ENCODE measurements at places on chromosomes 1 and 21. TPM values are rescaled to one million over a fixed set of nuclear protein-coding genes. Genes with fewer than 3 reads are reported as not detected.

DNA sequence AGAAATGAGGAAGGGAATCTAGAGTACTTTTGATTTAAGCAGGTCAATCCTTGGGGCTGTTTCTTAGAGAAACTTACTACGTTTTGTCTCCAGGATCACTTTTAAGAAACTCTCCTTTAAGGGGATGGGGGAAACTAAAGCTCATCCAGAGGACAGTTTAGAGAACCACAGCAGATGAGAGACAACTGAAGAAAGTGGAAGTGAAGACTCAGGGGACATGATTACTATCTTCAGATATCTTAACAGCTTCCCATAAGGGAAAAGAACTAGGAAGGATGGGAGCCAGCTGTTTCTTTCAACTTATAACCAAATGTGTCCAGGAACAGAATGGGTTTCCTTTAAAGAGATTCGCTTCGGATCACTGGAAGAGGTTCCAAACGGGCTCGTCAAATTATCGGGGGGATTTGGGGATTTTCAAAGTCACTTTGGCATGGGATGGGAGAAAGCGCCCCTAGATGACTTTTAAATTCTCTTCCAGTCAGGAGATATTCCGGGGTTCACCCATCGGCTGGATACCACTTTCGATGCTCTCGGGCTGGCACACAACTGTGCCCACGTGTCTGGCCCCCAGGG is 1.2 kb downstream of the SCMH1 start:
- peak overlapping the region; percentile 92 for H3K27ac ChIP-seq
- no peak for DNase-seq

DNA sequence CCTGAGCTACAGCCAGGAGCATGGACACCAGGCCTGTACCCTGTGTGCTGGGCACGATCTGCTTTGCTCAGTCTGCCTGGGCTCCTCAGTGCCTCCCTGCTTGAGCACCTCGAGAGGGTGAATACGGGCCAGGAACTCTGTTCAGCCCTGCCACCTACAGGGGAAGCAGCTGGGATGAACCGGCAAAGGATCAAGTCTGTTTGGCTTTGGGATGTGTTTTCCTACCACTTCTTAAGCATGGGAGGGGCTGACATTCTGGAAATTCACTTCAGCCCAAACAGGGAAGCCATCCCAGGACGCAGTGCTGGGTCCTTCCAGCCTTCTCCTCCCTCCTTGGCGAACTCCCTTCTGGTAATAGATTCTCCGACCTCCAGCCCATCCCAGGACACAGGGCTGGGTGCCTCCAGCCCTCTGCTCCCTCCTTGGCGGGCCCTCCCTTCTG is 55.8 kb upstream of the SELENON start:
- H3K27me3 ChIP-seq, result no peaks in the 10 kb centered on the region
- DNase-seq, result no peak
- H3K4me1 ChIP-seq, result no peaks in the 10 kb centered on the region
- H3K36me3 ChIP-seq, result no peaks in the 10 kb centered on the region
- H3K27ac ChIP-seq, result no peak overlapping the region

- no peak for DNase-seq
- H3K27ac ChIP-seq, result no peak overlapping the region
- H3K36me3 ChIP-seq, result no peaks in the 10 kb centered on the region
- no peaks in the 10 kb centered on the region for H3K27me3 ChIP-seq
- H3K4me3 ChIP-seq, result no peak overlapping the region
These were observed 462.3 kb upstream of the NFIA start for GRCh38 chr1:60620087-60620486.

GRCh38 chr1:62336638-62336994 is 17.4 kb upstream of the KANK4 start:
- no peaks in the 10 kb centered on the region for H3K36me3 ChIP-seq
- H3K27ac ChIP-seq, result no peak overlapping the region
- H3K27me3 ChIP-seq, result no peaks in the 10 kb centered on the region
- no peak overlapping the region for H3K4me3 ChIP-seq

DNA sequence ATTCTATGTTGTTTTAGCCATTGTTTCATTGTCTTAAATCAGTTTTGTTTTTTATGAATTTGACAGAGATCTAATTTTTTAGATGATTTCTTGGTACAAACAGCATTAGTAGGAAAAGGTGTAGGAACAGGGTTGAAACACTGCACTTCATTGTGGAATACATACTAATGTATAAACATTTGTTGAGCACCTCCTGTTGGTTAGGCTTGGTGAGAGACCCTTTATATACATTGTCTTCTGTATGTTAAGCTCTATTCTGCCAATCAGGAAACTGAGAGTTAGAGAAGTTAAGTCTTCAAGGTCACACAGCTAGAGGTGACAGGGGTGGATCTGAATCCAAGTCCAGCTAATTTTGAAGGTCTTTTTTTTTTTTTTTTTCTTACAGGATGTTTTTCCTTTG is 192.7 kb downstream of the VPS13D start:
- H3K36me3 ChIP-seq, result peaks cover 6% of the 10 kb centered on the region
- no peak overlapping the region for H3K4me3 ChIP-seq
- DNase-seq, result no peak

GRCh38 chr1:193437785-193438184 is 251.4 kb upstream of the B3GALT2 start:
- no peak for DNase-seq
- H3K27ac ChIP-seq, result no peak overlapping the region
- no peaks in the 10 kb centered on the region for H3K36me3 ChIP-seq
- no peaks in the 10 kb centered on the region for H3K27me3 ChIP-seq

DNA sequence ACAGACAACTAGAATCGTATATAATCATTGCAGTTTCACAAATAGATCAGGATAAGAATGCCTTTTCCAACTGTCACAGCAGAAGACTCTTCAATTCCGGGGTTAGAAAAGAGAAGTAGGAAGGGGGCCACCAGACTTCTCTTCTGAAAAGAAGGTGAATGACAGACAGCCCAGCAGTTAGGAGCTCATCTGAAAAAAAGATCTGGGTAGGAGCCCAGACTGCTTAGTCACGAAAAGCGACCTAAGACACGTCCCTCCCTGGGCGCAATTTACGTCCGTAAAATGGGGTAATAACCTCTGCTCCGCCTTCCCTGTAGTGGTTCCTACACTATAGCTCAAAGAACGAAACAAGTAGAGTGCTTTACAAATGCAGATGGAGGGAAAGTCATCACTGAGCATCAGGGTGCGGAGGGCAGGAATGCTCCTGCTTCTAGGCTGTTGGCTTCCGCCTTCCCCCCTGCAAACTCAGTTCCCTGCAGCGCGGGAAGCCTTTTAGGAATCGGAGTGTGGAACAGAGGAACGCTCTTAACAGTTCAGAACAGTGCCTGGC is 582 bp downstream of the ORC1 start:
- H3K4me3 ChIP-seq, result peak overlapping the region; percentile 60
- DNase-seq, result peak; percentile 54
- peaks cover 14% of the 10 kb centered on the region for H3K4me1 ChIP-seq

GRCh38 chr1:182229921-182230491 is 161.6 kb downstream of the GLUL start:
- H3K36me3 ChIP-seq, result no peaks in the 10 kb centered on the region
- H3K4me3 ChIP-seq, result no peak overlapping the region
- no peak for DNase-seq
- no peak overlapping the region for H3K27ac ChIP-seq

DNA sequence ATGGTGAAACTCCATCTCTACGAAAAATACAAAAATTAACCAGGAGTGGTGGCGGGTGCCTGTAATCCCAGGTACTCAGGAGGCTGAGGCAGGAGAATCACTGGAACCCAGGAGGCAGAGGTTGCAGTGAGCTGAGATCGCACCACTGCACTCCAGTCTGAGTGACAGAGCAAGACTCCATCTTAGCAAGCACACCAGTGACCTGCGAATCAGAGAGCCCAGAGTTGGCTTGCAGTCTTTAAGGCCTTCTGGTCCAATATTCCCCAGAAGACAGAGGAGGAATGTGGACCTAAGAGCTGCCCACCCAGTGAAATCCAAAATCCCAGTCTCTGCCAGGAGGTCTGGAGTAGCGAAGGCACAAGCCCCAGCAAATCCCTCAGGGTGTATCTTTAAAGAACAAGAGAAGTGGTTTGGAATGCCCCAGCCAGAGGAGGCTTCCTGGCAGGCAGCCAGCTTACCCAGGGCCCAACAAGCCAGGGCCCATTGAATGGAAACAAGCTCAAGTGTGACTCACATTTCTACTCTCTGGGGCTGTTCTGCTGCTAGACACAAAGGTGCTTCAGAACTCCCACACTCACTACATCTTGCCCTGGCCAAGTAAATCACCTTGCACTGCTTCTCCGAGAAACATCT is 23.9 kb downstream of the GPR161 start:
- peak; percentile 94 for DNase-seq
- no peaks in the 10 kb centered on the region for H3K27me3 ChIP-seq
- no peak overlapping the region for H3K27ac ChIP-seq
- H3K4me1 ChIP-seq, result peaks cover 12% of the 10 kb centered on the region
- H3K4me3 ChIP-seq, result no peak overlapping the region

GRCh38 chr1:185040408-185040735 is 5.0 kb upstream of the RNF2 start:
- no peak overlapping the region for H3K27ac ChIP-seq
- no peak for DNase-seq
- peaks cover under 1% of the 10 kb centered on the region for H3K36me3 ChIP-seq

GRCh38 chr1:92655197-92655801 is 129.6 kb downstream of the EVI5 start:
- H3K4me3 ChIP-seq, result no peak overlapping the region
- H3K27ac ChIP-seq, result no peak overlapping the region
- H3K36me3 ChIP-seq, result peaks cover 5% of the 10 kb centered on the region
- no peaks in the 10 kb centered on the region for H3K27me3 ChIP-seq
- DNase-seq, result no peak

GRCh38 chr1:18340158-18340764 is 140.5 kb upstream of the KLHDC7A start:
- no peaks in the 10 kb centered on the region for H3K36me3 ChIP-seq

- no peak overlapping the region for H3K4me3 ChIP-seq
- DNase-seq, result no peak
- H3K27ac ChIP-seq, result no peak overlapping the region
- no peaks in the 10 kb centered on the region for H3K36me3 ChIP-seq
- no peaks in the 10 kb centered on the region for H3K27me3 ChIP-seq
These were observed 502.2 kb downstream of the PLPP3 start for GRCh38 chr1:56077206-56077605.

DNA sequence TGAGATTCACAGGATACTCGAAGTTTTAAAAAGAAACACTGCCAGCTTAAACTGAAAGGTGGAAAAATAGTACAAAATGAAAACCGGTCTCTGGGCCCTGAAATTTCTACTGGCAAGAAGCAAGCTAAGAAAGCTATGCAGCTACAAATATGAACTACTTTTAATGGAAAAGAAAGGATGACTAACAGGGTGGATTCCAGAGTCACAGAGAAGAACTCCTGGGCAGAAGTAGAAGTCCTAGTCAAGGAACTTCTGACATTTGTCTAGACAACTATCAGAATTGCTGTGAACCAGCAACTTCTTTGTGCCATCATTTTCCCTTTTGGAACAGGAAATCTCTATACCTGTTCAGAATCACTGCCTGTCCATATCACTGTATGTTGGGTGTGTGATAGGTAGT is 38.1 kb downstream of the CD160 start:
- H3K27ac ChIP-seq, result no peak overlapping the region
- H3K4me3 ChIP-seq, result no peak overlapping the region
- H3K27me3 ChIP-seq, result no peaks in the 10 kb centered on the region
- H3K36me3 ChIP-seq, result peaks cover 58% of the 10 kb centered on the region
- peaks cover 21% of the 10 kb centered on the region for H3K4me1 ChIP-seq

- H3K4me3 ChIP-seq, result no peak overlapping the region
- peaks cover 22% of the 10 kb centered on the region for H3K4me1 ChIP-seq
- H3K27me3 ChIP-seq, result no peaks in the 10 kb centered on the region
These were observed 50.7 kb downstream of the ERG start for GRCh38 chr21:38447611-38448010.

DNA sequence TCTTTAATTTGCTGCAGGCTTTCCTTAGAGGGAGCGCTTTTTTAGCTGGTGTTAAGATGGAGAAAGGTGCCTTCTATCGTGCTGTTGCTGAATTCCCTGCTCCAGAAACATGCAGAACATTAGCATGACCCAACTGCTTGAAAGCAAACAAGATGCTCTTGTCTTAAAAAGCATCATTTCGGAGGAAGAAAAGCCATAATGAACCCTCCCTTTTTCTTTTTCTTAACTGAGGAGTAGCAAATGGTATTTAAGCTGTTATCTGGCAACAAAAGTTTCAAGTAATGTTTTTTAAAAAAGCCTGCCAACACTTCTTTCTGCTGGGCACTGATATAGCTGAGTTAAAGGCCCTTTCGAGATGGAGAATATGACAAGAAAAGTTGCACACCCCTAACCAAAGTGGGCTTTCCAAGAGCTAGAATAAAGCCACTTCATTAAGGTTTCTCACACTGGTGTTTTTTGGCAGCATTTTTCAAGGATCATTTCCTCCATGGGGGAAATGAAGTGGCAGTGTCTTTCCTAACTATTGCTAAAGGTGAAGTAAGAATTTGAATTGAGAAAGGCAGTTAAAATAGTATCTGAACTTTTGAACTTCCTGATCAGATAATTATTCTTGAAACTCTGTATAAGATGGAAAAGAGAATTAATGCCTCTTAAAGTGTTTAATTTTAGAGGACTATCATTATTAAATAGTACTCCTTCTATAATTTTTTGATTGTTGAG is 38.8 kb downstream of the ST6GALNAC5 start:
- DNase-seq, result no peak
- no peaks in the 10 kb centered on the region for H3K4me1 ChIP-seq
- peaks cover 7% of the 10 kb centered on the region for H3K27me3 ChIP-seq

DNA sequence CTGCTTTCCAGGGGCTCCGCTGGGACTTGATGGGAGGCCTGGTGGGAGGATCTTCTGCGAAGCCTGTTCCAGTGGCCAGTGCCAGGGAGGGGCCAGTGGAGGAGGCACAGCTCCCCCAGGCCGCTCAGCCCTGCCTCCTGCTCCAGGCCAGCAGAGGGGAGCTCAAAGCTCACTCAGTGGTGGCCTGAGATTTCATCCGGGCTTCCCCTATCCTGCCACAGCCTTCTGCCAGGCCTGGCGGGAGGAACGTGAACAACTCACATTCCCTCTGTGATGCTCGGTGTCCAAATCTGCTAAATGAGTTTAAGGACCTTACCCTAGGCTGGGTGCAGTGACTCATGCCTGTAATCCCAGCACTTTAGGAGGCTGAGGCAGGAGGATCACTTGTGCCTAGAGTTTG is 3.3 kb downstream of the CLCNKB start:
- no peak for DNase-seq
- no peaks in the 10 kb centered on the region for H3K36me3 ChIP-seq

- peak overlapping the region; percentile 89 for H3K27ac ChIP-seq
- H3K4me3 ChIP-seq, result no peak overlapping the region
- H3K4me1 ChIP-seq, result peaks cover 27% of the 10 kb centered on the region
- peak; percentile 69 for DNase-seq
- H3K36me3 ChIP-seq, result no peaks in the 10 kb centered on the region
These were observed 210.8 kb upstream of the CACYBP start for GRCh38 chr1:174788981-174789380.

- H3K4me1 ChIP-seq, result peaks cover 11% of the 10 kb centered on the region
- no peaks in the 10 kb centered on the region for H3K36me3 ChIP-seq
- H3K27ac ChIP-seq, result no peak overlapping the region
- DNase-seq, result no peak
These were observed 64.9 kb downstream of the MEF2D start for GRCh38 chr1:156435545-156436140.

The GON4L gene
- 22.7 TPM for total RNA-seq

The ENSA gene
- 121 TPM for total RNA-seq

The GJA5 gene
- total RNA-seq, result not detected

The AADACL4 gene
- not detected for total RNA-seq
